ENCODE measurements at places on chromosomes 12 and 14.

DNA sequence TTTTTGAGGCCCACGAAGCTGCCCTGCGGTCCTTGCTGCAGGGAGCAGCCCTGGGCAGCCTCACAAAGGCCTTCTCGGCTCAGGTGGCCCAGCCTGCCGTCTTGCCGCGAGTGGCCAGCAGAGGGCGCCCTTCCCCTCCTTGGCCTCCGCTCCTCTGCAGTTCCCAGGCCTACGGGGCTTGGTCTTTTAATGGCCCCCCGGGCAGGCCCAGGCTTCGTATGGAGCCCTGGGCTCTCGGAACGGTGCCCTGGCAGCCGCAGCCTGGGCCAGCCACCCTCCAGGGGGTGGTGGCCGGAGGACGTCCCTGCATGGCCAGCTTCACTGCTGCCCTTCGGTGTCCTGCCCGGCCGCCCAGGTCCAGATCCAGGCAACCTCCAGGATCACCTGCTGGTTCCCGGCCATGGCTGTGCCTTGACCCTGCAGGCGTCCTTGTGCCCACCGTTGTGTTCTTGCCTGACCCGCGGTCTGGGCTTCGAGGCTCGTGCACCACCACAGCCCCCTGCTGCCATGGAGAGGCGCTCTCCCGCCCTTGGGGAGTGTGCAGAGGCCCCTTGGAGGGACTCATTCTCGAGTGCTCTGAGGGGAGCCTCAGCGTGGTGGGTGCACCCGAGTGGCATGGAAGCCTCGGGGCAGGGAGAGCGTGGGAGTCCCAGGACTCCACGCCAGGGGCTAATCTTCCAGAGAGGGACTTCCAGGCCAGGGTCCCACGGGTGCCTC, 9.4 kb downstream of the ASPG start:
- peak; percentile 69 for DNase-seq

DNA sequence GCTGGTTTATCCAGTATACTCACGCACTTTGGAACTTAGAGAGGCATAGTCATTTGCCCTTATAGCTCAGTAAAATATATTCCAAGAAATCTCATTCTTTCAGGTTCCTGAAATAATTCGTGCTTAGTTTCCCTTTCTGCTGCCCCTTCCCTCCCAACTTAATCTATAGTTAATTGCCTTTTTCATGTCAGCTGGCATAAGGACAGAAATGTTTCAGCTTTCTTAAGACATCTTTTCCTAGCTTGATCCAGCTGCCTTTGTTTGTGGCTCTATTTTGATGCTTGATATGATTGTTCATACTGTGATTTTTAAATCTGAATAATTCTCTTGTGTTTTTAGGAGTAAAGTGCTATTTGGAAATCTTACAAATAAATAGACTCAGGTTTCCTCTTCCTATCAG, 120.0 kb upstream of the SEL1L start:
- DNase-seq = no peak

DNA sequence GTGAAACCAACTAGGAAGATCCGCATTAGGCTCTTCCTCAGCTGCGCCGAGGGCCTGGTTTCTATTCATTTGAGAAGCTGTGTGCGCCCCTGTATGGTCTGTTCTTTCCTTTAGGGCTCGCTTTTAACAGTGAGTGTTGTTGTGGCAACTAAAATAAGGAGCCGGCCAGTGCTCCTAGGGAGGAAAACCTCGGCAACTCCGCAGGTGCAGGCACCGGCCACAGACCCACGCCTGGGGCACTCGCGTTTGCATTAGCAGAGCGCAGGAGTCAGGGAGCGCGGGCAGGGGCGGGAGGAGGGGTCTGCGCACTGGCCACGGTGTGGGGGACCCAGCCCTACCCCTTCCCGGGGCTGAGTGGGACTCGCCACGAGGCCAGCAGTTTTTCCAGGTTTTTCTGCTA, 50.5 kb downstream of the STX2 start:
- no peak for DNase-seq

- DNase-seq = no peak
These were observed 53.4 kb downstream of the SPTB start for GRCh38 chr14:64826333-64826732.

DNA sequence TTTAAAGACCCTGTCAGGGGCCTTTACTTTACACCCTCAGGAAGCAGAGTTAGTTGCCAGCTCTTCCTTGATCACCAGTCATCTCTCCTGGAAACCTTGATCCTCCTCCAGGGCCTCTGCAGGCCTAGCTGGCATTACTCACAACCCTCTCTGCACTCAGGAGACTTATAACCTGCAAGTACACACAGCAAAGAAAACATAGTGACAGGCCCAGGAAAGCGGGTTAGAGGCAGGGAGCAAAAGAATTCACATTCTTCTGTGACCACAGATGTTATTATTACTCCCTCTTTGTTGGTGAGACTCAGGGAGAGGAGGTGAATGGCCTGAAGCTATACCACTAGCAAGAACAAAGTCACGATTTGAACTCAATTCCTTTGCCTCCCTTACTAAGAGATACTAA, 87.4 kb downstream of the OR11H12 start:
- no peak for DNase-seq

DNA sequence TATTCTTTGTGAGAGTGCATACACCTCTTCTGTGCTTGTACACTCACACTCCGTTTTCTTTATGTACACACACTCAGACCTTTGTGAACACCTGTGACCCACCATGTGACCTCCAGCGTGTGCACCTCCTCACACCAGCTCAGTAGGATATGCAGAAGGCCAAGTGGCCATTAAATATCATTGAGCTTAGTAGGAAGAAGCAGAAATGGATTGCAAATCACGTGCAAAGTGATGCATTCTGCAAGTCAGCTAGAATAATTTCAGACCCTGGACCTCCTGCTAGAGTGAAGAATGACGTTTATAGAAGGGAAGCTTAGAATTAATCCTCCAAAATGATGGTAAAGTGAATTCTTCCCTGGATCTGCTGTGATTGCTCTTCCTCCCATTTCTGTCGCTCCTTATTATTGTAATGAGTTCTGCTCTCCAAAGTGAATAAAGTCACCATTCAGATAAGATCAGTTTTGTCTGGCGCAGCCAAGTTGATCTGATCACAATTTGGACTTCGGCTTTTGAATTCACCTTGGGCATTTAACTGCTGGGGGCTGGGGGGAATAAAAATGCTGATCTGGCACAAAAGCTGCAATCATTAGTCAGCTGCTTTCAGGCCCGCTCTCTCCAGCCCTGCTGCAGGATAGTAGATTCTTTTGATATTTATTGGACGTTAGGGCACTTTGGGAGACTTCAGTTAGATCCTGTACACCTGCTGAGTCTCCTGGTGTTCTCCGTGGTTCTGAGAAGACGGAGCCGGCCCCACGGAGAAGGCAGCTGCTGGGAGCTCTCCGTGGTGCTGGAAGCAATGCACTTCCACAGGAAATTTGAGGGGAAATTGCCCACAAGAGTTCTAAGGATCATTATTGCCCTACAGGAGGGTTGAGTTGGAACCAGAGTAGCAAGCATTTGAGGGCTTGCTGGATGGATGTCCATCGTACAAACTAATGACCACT, 12.4 kb upstream of the NRXN3 start:
- no peak for DNase-seq

GRCh38 chr12:23707270-23707669, 242.2 kb downstream of the SOX5 start:
- DNase-seq = no peak

- no peak for DNase-seq
These were observed 28.4 kb upstream of the MON2 start for GRCh38 chr12:62438098-62438692.

DNA sequence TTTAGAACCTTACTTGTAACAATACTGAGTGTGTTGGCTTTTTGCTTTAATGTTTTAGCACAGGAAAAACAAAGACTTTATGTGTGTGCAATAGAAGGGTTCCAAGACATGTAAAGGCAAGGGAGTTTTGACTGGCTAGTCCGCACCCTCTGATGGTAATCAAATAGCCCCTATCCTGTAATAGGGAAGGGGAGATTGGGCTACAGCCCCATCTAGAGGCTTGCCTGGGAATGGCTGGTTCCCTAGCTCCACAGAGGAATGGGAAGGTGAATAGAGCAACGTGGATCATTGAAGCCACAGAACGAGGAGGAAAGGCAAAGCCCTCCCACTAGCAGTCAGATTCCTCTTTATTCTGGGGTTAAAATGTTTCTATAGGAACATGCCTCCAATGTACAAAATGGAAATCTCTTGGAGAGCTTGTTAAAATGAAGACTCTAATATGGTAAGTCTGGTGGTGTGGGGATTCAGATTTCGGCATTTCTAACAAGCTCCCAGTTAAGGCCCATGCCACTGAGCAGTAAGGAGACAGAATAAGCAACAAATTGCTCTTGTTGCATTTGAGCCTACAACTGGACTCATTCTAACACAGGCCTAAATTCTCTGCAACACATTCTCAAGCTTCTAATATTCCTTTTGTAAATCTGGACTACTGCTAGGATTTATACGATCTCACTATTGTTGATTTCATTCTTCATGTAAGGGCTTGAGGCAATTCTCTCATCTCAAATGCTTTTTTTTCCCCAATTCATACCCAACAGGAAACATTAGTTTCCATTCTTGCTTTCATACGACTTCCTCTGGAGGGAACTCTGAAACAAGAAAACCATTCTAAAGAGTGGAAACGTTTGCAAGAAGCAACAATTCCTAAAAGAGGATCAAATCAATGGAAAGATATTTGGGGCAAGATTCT, 57.1 kb downstream of the NIN start:
- no peak for DNase-seq

DNA sequence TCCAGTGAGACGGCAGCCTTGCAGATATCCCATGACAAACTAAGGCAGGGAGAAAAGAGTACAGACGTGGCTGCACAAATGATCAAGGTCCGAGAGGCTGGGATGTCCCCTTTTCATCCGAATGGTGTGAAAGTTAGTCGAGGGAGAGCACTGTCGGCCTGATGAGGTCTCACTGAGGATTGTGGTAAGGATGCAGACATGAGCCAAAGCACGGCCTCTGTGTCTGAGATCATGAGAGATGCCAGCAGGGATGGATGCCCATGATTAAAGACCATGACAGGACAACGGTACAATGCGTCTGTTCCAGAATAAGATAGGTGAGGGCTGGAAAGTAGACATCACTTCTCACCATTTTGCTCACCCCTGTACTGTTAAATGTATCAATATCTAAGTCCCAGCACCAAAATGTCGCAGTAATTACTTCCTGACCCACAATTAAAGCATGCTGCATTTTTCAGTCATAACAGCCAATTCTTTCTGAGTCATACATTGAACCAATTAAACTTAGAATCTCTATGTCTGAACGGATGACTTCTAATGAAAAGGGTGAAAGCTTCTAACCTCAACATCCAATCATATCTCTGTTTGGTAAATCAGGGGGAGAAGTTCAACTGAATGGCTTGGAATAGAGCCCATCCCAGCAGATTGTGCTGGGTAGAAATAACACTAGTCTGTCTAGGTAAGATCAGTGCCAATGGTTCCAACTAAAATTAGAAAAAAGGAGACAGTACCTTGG, 249.6 kb upstream of the SOX5 start:
- DNase-seq = no peak

- DNase-seq = no peak
These were observed 60.8 kb upstream of the REP15 start for GRCh38 chr12:27635349-27635972.

DNA sequence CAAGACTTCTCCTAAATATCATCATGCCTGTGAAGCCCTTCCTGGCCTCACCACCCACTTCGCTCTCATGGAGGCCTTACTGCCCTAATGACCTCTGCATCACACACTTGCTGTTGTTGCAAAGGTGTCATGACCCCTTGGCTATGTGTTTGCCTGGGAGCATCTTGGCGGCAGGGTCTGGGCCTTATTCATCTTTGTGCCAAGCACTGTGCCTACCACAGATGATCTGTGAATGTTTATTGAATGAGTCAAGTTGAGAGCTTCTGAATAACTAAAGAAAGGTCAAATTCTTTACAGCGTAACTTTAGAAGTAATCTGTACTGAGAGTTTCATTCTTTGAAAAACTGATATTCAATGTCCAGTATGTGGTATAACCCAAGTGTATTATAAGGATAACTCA, 113.3 kb downstream of the TTC8 start:
- DNase-seq = no peak
